ENCODE measurements at places on chromosomes 7 and 10. TPM values are rescaled to one million over a fixed set of nuclear protein-coding genes. Genes with fewer than 3 reads are reported as not detected.

DNA sequence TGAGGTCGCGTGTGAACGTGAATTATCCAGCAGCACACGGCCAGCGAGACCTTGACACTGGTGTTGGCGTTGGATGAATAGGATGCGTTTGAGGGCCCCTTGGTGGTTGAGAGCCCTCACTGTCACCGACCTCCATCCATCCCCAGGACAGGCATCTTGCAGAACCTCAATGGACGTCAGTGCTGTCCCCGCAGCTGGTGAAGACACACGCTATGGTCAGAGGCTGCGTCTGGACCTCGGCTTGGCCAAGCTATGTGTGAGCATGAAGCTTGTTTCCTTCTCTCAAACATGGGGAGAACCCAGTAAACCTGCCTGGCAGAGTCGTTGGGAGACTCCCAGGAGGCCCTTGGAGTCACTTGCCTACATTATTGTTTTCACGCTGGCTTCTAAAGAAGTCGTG lies 229.2 kb downstream of the ADARB2 start:
- DNase-seq = peak; percentile 41

DNA sequence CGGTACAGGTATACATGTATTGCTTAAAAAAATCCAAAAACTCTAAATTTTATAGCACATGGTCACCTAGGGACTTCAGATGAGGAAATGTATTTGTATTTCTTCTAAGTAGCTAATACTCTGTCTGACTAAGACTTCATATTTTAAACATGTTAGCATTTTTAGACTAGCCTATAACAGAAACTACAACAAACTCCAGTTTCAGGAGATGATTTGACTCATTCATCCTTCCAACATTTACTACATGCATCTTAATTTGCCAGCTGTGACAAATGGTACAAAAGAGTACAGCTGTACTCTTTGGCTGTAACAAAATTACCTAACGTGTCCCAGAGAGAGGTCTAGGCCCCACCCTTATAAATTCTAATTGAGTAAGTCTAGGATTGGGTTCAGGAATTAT lies 22.2 kb downstream of the TMEM209 start:
- no peak for DNase-seq

GRCh38 chr7:3094701-3095445 lies 51.2 kb upstream of the CARD11 start:
- DNase-seq = no peak

DNA sequence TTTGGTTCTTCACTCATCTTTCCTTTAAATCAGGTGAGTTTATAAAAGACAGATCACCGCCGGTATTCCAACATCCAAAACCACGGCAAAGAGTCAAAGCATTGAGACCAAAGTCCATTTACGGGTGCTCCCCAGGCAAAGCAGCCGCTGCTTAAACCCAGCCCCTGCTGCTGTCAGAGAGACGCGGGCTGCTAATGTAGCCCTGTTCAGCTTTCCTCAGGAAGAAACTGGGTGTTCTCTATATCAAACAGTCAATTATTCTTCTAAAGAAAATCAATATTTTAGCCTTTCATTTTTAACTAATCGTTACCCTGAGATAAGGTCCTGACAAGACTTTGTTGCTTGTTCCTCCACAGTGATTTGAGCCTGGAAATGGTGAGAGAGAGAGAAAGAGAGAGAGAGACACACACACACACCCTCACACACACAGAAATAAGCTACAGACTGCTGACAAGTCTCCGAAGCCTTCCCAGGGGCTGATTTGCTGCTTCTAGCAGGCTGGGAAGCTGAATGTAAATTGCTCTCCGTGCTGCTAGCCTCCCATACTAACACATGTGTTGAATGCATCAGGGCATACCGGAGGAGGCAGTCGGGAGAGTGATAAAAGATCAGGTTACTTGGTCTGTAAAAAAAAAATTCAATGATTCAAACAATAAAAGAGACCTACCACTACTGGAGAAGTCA lies 183.0 kb upstream of the ANK3 start:
- DNase-seq = peak; percentile 75

DNA sequence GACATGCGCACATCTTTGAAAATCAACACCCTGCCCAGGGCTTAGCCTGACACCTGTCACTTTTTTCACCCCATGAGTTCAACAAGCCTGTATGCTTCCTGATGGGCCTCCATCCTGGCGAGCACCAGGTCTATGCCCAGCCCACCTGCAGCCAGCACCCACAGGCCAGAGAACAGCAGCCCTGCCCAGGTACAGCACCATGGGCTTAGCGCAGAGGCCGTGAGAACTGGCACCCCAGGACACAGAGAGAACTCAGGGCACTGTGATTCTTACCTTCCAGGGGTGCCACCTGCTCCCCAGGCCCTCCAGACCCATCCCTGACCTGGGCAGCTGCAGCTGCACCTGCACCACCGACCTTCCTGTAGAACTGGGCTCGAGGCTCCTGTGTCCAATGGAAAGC lies 536.6 kb downstream of the TCERG1L start:
- no peak for DNase-seq

GRCh38 chr7:20779041-20779440 lies 7.6 kb downstream of the SP8 start:
- DNase-seq = peak; percentile 23

- DNase-seq = no peak
Measured at GRCh38 chr7:32216759-32217158, 146.6 kb upstream of the PDE1C start.

DNA sequence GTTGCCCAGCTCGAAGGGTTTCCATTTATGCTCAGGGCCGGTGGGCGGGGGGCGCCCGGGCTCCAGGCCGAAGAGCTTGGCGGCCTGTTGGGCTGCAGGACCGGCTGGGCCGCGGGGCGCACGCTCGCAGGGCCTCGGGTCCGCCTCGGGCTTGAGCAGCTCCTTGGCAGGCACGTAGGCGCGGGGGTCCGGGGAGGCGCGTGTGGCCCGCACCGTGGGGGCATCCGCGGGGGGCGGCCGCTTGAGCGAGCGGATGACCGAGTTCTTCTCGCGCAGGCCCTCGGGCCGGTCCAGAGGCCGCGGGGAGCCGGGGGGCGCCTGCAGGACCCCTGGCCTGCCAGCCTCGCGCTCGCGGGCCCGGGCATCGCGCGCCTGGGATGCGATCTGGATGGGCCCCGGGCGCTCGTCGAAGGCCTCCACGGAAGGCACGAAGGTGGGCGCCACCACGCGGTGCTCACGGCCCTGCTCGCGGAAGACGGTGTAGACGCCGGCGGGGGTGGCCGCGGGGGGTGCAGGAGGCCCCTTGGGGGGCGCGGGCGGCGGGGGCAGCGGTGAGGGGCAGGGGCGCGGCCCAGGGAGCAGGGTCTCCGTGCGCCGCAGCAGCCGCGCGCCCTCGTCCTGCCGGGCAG lies 35.2 kb downstream of the TNRC18 start:
- peak; percentile 67 for DNase-seq

DNA sequence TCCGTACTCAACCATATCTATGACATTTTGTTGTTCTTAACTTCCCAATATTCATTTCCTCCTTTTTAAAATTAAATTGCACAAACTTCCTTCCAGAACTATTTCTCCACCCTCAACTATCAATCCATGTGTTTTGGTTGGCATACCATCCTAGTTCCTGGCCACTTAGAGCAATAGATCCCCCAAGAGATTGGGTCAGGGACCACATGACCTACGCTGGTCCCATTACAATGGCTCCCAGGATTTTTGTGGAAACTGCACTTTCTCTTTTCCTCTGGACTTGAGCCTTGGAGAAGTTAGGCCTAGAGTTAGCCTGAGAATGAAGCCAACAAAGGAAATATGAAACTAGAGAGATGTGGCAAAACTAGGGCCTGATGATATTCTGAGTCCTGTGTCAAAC lies 55.7 kb upstream of the CASD1 start:
- DNase-seq = no peak

GRCh38 chr7:84490661-84491060 lies 296.1 kb upstream of the SEMA3A start:
- peak; percentile 3 for DNase-seq

- DNase-seq = no peak
Measured at GRCh38 chr7:147423875-147424274, 1166.7 kb upstream of the C7orf33 start.

DNA sequence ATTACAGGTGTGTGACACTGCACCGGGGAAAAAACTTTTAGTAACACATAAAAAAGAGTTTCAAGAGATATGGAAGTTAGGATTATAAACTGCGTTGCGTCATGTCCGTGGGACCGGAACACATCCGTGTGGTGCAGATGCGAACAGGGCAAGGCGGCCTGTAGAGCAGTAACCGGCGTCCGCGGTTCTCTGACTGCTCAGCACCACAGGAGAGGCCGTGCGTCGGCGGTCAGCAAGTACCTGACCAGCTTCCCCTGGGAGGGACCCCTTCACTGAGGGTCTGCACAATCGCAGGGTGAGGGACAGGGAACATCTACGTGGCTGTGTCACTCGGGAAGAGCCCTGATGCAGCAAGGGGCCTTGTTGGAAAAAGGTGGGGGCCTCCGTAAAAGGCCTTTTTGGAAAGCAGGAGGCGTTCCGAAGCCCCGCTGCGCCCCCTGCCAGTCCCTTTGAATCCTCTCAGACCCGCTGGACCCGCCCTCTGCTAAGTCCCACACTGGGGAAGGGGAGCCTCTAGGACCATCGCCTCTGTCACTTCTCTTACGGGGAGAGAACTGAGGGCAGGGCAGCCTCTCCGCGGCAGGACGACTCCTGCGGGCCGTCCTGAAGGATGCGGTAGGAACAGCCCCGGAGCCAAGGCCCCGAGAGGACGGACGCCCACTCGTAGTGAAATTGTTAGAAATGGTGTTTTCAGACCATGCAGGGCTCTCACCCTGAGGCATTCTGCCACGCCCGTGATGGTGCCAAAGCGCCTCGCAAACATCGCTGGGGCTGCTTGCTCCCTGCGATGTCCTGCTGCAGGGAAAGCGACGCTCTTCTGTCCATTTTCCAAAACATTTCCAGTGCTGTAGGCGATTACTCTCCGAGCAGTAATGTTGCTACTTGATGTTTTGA lies 771.6 kb upstream of the COBL start:
- DNase-seq = no peak

The GSDME gene
- 44.5 TPM for total RNA-seq

The MMD2 gene
- not detected for total RNA-seq

The CRYGN gene
- 0.59 TPM for total RNA-seq

The ZNF107 gene
- 3.2 TPM for total RNA-seq

The PTF1A gene
- not detected for total RNA-seq

The HMX2 gene
- not detected for total RNA-seq

Data from osteoblast (primary cell).